ENCODE measurements at places on chromosomes 13 and 19.

GRCh38 chr19:52584736-52585440 is 14.8 kb downstream of the ZNF701 start:
- DNase-seq = no peak

GRCh38 chr19:55443824-55444480 is 852 bp upstream of the SHISA7 start:
- DNase-seq = no peak

DNA sequence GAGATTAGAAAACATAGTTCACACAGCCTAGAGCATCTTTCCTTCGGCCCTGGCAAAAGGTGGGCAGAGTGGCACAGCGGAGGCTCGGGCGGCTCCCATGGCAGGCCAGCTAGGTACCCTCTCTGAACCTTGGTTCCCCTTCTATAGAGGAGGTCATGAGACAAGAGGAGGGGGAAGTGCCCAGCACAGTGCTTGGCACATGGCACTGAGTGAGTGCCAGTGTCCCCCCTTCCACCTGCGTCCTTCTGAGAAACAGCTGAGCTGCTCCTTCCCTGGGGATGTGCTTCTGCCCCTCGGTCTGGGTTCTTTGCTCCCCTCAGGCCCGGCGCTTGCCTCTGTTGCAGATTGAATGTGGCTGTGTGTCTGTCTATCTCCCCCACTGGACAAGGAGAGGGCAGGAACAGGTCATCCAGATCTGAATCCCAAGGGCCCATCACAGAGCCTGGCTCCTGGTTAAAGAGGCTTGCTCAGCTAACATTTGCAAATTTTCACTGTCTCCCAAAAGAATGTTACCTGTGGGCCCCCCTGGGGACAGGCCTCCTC is 165.6 kb downstream of the USP12 start:
- DNase-seq = no peak

DNA sequence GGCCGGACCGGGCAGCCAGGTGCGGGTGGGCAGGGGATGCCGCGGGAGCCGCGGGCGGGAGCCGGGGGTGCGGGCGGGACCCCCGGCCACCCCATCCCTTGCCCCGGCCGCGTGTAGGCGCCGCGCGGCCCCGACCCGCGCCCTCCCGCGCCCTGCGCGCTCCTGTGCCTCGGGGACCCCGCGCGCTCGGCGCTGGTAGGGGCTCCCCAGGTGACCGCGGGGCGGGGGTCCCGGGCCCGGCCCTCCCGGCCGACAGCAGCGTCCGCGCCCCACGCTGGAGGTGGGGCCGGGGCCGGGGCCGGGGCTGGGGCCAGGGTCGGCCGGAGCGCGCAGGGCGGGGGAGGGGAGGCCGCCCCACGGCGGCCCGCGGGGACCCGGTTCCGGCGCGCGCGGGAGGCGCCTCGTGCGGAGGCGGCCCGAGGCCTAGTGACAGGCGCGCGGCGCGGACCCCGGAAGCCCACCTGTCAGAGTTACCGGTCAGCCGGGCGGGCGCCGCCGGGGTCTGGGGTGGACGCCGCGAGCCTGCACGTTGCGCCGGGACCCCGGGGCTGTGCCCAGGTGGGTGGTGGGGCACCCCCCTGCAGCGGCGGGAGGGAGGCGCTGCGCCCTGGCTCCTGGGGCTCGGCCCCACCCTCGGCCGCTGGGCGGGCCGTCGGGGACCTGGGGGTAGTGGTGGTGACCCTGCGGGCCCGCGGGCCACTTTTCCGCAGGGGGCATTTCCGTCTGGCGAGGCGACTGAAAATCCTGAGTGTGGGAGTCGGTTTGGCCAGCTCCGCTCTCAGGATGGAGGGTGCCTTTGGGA is 518 bp downstream of the TFDP1 start:
- DNase-seq = no peak

DNA sequence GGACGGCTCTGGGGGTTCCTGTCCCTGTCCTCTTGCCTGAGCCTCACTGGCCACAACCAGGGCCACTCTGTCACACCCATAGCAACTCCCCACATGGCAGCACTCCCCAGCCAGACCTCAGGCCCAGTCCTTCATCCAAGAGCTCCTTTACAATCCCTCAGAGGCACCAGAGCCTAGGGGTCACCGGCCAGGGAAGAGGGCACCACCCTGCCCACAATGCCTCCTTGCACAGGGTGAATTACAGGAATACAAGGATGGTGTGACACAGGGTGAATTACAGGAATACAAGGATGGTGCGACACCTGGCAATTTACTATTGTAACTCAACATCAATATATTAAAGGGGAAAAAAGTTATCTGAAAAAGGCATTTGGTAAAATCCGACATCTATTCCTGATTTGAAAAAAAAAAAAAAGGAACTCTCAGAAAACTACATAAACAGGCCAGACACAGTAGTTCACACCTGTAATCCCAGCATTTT is 16.5 kb downstream of the MIER2 start:
- DNase-seq = no peak

DNA sequence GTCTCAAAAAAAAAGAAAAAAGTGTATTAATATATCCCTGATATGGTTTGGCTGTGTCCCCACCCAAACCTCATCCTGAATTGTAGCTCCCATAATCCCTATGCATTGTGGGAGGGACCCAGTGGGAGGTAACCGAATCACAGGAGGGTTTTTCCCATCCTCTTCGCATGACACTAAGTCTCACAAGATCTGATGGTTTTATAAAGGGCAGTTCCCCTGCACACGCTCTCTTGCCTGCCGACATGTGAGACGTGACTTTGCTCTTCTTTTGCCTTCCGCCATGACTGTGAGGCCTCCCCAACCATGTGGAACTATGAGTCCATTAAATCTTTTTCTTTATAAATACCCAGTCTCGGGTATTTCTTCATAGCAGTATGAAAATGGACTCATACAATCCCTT is 17.7 kb downstream of the STK24 start:
- no peak for DNase-seq

GRCh38 chr13:49113526-49114286 is 106.4 kb upstream of the MLNR start:
- peak; percentile 49 for DNase-seq

DNA sequence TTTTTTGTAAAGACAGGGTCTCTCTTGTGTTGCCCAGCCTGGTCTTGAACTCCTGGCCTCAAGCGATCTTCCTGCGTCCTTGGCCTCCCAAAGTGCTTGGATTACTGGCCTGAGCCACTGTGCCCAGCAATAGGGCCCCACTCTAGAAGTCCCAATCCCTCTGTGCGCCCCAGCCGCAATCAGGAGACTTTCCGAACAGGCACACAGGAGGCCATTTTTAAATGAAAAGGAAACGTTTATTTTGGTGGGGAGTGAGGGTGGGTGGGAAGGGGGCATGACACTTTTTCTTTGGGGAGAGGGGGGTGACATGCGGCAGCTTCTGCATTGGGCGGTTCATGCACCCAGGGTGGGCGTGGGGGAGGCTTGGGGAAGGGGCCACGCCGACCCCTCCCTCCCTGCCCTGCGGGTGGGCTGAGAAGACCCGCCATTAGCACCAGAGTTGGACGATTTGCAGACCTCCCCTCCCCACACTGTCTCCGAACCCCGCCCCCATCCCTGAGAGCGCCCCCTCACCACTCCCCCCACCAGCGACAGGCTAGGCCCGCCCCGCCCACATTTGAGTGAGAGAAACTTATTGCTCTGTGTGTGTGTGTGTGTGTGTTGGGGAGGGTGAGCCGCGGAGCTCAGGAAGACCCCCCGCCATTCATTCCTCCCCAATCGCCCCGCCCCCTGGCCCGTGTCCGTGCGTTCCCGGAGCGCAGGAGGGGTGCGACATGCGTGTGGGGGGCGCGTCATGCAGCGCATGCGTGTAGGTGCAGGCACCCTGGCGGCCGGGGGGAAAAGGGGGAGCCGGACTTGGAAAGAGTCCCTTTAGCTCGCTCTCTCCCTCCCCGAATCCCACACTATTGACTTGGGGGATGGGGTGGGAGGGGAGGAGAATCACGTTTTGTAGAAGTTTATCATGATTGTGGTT is 17.2 kb downstream of the KCNC3 start:
- no peak for DNase-seq

DNA sequence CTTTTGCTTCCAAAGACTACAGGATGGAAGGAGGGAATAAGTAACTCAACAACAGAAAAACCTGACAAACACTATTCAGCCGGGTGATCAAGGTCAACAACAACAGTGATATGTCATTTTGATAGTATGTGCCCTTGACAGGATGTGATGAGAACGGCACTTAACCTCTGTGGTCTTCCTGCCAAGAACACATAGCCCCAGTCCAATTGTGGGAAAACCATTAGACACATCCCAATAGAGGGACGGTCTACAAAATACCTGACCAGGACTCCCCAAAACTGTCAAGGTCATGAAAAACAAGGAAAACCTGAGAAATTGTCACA is 43.1 kb upstream of the AMER2 start:
- DNase-seq = no peak
